ENCODE measurements at places on chromosomes 5 and 9.

DNA sequence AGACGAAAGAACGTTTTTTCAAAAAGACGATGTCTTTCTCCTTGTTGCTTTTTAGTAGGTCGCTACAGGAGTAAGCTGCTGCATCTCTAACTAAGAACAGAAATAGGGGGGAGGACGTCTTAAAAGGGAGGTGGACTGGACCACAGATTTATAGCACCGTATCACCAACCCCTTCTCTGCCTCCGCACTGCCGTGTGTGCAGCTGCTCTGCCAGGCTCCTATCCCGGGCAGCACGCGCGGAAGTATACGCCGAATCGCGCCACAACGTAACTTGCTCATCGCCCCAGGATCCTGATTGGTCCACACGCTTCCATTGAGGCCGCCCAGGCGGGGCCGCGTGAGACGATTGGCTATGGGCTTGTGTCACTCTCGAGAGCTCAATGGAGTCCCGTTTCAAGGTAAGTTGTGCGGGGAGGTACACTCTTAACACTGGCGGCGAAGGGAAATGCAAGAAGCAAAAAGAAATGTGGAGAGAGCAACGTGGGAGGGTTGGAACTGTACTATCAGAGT lies at the start of gene ELAVL2:
Gene ELAVL2 (minus strand): TSS at position 121 of the 510 bp plus-strand sequence. CDS start 64,006 bp downstream, outside the sequence.
- DNase-seq, result no peak

DNA sequence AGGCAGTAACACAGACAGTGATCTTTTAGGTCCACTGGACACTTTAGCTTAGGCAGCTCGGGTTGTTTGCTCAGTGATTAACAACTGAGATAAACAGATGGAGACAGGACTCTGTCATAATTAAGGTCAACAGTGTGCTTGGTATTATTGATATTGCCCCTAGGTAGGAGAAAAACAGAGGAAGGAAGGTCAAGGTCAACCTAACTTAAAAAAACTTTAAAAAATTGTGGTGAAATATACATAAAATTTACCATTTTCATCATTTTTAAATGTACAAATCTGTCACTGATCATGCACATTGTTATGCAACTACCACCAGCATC lies 2.1 kb upstream of the HSPA4 start:
- peak; percentile 43 for DNase-seq

- peak; percentile 87 for DNase-seq
These were observed 79.6 kb downstream of the PDE4D start for GRCh38 chr5:59813761-59814536.

DNA sequence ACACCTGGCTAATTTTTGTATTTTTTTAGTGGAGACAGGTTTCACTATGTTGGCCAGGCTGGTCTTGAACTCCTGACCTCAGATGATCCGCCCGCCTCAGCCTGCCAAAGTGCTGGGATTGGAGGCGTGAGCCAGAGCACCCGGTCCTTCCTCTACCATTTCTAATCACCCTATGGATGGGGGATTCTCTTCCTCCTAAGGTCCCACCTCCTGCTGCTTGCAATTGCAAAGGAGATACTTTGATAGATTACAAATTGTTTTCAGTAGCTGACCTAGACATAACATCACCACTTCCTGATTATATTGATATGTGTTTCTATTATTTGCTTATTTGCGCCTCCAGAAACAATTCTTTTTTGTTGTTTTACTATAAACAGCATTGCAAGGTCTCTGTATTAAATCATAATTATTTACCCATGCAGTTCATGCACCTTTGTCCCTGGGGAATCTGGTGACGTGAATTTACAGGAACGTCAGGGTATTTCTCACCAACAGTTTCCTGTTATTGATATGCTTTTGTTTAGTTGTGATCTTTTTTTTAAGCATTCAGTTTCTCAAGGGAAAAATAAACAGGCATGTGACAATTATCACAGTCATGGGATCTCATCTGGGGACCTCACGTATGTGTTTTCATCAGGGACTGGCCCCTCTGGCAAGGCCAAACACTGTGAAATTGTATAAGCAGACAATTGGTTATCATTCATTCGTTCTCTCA lies 43.2 kb downstream of the ESM1 start:
- DNase-seq, result no peak

DNA sequence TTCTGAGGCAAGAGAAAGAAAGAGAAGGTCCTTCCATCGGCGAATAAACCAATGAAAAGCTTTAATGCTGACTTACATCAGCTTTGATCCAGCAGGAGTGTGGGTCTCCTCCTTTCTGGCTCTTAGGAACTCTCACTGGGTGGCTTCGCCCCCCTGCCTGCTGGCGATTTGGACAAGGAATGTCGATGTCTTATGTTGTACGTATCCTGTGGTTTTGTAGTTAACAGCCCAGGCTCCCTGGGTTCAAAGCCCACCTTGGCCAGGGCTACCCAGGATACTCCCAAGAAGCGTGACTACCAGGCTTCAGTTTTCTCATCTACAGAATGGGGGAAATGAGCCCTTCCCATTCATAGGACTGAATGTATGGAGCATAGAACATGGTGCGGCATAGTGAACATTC lies 124.2 kb downstream of the ROR2 start:
- no peak for DNase-seq

DNA sequence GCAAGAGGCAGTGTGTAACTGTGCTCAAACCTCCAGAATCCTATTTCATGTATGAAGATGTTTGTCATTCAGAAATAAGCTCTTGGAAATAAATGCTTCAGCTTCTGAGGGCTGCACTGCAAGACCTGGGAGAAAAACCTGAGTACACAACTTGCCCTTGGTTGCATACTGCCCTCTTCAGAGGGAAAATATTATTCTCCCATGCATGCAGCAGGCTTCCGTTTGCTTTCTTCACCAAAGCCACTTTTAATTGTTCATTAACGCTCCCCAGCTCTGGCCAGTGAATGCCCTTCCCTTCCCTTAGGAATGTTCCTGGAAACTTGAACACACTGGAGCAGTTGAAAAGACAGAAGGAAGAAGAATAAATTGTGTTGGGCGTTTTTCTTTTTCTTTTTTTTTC lies 2.5 kb upstream of the WHRN start:
- peak; percentile 41 for DNase-seq

GRCh38 chr9:89236955-89237573 lies 58.4 kb upstream of the SHC3 start:
- peak; percentile 12 for DNase-seq

- peak; percentile 41 for DNase-seq
These were observed 16.9 kb downstream of the PCSK5 start for GRCh38 chr9:75907329-75907728.

- DNase-seq, result no peak
These were observed 170.7 kb upstream of the ZNF618 start for GRCh38 chr9:113705306-113705927.

DNA sequence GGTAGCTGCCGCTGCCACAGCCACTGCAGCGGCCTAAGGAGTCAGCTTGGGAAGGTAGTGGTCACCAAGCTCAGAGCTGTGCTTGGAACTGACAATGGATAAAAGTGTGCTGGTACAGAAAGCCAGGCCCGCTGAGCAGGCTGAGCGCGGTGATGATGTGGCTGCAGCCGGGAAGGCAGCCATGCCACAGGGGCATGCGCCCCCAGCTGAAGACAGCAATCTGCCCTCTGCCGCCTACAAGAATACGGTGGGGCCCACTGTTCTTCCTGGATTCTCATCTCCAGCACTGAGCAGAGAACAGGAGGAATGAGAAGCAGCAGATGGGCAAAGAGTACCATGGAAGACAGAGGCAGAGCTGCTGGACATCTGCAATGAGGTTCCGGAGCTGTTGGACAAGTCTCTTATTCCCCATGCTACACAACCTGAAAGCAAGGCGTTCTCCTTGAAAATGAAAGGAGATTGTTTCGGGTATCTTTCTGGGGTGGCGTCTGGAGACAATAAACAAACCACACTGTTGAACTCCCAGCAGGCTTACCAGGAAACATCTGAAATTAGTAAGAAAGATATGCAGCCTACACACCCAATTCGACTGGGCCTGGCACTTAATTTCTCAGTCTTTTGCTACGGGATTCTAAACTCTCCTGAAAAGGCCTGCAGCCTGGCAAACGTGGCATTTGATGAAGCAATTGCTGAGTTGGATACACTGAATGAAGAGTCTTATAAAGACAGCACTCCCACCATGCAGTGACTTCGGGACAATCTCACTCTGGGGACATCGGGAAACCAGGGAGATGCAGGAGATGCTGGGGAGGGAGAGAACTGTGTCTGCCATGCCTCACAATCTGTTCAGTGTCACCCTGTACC lies 22.8 kb upstream of the ANKRD18A start:
- peak; percentile 18 for DNase-seq

GRCh38 chr5:179827680-179828079 lies 7.0 kb downstream of the SQSTM1 start:
- DNase-seq, result peak; percentile 60

- no peak for DNase-seq
These were observed 263.9 kb downstream of the NR3C1 start for GRCh38 chr5:143139585-143139984.

- DNase-seq, result peak; percentile 3
These were observed 316.4 kb upstream of the GRIN3A start for GRCh38 chr9:102054811-102055210.

GRCh38 chr5:78659714-78660113 lies 11.1 kb upstream of the LHFPL2 start:
- DNase-seq, result no peak

DNA sequence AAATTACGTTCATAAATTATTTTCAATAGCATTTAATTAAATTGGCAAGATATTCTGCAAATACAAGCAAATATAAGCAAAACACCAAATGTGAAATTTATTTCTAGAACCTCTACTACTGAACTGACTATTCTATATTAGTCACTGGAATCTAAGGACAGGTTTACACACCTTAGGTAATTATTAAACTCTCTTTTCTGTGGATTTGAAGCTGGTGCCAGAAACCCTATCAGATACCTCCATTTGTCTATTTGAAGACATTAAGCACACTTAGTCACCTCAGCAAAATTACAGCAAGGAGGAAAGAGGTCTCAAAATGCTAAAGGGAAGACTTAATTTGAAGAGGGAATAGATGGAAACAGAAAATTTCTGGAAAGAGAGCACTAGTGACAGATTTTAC lies 83.4 kb downstream of the CPLANE1 start:
- no peak for DNase-seq
